Stimulated activated CD8-positive, alpha-beta memory T cell treated with anti-CD3 and anti-CD28 coated beads, Interleukin-12 subunit alpha, Interleukin-12 subunit beta, amount 100 ng/mL, for 4 hours (primary cell): ENCODE measurements at places on chromosomes 5 and 9.

DNA sequence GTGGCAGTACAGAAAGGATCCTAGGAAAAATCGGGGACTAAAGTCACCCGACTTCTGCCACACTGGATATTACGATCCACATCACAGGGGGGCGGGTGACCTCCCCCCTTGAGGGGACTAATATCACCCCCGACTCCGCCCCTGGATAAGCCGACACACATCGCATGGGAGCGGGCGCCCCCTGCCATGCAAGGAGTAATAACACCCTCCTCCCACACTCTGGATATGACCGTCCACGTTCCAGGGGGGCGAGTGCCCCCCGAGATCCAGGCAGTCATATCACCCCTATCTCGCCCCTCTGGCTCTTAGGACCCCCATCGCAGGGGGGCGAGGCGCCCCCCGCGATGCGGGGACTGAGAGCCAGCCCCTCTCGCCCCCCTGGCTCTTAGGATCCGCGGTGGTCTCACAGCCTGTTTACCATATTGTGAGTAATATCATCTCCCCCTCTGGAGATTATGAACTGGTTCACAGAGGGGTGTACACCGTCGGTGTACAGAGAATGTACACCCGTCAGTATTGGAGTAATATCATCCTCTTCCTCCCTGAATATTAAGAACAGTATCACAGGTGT is 423.0 kb downstream of the DIRAS2 start:
- DNase-seq: no peak

- DNase-seq: no peak
Measured at GRCh38 chr5:73154208-73155006, 18.6 kb upstream of the TMEM174 start.

DNA sequence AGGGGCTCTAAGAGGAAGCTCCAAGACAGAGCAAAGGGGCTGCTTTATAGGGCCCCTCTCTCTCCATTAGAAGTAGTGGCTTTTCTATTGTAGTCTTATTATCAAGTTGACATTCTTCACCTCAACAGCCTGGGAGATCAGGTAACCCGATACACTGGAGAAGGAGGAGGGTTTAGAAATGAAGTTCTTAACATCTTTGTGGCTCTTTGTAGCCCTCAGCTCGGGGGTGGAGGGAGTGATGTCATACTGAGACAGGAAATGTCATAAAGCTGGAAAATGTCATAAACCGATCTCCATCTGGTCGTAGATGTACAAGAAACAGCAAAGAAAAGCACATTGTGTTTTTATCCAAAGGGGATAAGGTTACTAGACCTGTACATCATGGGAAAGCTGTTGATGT is 17.9 kb downstream of the PDZD2 start:
- no peak for DNase-seq

DNA sequence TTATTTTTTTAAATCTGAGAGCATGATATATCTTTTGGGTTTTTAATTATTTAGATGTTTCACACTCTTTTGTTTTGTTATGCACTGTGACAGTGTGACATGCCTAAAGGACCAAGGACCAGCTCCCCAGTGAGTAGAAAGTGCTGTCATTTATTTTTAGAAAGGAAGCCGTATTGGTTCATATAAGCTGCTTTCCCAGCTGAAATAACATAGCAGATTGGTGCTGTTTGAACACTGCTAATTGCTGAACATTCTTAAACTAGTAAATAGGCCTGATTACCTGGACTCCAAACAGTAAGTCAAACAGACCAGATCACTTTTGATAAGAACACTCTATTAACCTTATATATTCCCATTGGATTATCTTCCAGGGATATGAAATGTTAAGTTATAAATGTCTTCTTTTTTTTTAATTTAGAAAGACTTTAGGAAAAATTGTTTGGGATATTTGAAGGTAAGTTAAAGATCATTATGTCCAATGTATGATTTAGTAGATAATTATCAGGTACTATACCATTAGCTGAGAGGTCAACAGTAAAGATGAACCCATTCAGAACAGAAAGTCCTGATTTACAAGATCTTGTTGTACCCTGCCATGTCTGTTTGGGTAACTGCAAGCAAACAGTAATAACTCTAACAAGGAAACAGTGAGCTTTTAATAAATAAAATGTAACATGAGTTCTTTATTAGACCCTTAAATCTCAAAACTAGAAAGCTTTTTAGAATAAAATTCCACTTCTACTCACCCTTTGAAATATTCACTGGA is 27.8 kb upstream of the ELL2 start:
- DNase-seq: no peak

DNA sequence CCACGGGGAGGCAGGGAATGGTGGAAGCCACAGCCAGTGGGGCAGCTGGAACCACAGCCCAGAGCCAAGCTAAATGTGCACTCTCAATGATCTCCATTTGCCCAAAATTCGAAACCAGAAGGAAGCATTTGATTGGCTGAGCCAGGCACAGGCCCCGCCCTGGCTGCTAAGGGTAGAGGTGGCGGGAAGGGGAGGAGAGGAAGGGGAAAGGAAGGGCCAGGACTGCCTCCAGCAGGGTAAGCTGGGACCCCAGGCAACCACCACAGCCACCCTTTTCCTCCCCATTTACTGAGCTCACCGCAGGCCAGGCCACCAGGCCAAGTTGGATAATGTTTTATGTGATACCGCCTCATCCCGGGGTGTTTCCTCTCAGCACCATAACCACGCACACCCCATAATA is 100.3 kb upstream of the RAPGEF1 start:
- no peak for DNase-seq

GRCh38 chr9:137461316-137461662 is 2.2 kb upstream of the NSMF start:
- no peak for DNase-seq
